ENCODE measurements at places on chromosomes 5 and 9. TPM values are rescaled to one million over a fixed set of nuclear protein-coding genes. Genes with fewer than 3 reads are reported as not detected.

- no peak for DNase-seq
Measured at GRCh38 chr9:126147186-126147935, 179.3 kb upstream of the MVB12B start.

Gene HTR1A
- not detected for total RNA-seq

DNA sequence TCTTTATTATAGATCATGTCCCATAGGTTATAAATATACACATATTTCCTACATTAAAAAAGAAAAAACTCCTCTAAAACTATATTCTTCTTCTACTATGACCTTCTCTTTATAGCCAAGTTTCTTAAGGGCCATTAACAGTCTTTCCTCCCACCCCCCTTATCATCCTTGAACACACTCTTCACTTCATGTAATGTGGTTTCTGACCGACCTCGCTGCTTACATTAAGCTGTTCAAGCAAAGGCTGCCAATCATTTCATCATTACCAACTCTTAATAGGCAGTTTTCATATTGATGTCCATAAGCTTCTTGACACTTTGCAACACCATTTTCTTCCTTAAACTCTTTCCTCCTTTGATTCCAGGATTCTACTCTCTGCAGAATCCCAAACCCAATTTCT, 283.0 kb upstream of the PCSK5 start:
- DNase-seq = no peak

GRCh38 chr9:70479880-70480291, 65.4 kb upstream of the KLF9 start:
- DNase-seq = peak; percentile 30

- peak; percentile 56 for DNase-seq
Measured at GRCh38 chr5:103562453-103563157, at the start of gene NUDT12. Gene NUDT12, minus strand, starts transcription at chr5:103562789. Its CDS starts 2,541 bp downstream, at chr5:103560248.

DNA sequence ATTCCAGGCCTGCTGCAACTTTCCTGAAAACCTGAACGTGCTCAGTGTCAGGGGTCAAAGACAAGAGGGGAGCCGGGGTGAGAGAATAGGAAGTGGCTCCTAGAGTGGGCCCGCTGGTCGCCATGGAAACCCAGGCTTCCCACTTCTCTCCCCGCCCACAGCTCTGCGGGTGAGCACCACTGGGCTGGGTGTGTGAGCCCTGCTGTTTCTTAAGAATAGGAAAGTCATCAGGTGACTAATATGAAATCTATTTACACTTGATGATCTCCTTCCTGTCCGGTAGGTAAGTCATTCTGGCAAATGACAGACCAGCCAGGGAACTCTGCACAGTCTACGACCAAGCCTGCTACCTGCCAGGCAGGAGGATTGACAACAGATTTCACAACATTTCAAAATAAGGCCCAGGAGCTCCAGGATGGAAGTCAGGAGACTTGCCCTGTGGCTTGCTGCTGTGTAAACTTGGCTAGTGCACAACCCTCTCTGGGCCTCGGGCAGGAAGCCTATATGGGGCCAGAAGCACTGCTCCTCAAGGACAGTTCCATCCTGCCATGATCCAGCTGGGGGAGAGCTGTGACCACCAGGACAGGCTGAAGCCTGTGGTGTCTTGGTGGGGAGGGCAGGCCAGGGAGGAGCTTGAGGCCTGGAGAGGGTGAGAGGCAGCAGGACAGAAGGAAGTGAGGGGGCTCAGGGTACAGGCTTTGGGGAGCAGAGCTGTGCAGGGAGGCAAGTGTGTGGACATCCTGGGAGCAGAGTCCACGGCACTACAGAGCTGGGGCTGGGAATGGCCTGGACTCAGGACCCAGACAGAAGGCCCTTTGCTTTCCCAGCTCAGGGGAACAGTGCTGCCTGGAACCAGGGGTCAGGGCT, 60.6 kb downstream of the SHB start:
- peak; percentile 58 for DNase-seq

Gene ANKRD34B
- total RNA-seq = not detected

DNA sequence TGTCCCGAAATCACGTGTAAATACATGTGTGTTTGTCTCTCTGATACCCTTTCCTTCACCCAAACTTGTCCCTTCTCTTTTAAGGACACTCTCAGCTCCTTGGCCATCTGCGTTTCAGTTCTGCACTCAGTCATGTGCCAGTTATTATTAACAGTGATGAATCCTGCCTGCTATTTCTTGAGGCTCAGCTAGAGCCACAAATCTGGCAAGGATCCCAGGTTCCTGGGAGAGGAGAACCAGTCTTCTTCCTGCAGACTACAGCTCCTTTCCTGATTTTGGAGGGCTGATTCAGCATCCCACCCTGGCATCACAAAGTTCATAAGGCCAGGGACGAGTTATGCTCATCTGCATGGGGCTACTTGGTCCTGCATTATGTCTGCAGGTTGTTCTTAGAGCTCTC, 5.6 kb downstream of the MAMDC2 start:
- no peak for DNase-seq

DNA sequence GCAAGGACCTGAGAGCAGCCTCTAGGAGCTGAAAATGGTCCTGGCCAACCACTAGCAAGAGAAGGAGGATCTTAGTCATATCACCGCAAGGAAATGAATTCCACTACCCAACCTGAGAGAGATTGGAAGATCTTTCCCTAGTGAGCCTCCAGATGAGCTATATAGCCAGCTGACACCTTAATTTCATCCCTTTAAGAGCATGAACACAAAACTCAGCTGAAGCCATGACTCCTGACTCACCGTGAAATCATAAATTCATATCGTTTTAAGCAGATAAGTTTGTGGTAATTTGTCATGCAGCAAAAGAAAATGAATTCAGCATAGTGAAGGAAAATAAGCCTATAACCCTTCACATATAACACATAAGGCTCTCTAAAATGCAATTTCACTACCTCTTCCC, 23.5 kb downstream of the MAPKAP1 start:
- DNase-seq = no peak

DNA sequence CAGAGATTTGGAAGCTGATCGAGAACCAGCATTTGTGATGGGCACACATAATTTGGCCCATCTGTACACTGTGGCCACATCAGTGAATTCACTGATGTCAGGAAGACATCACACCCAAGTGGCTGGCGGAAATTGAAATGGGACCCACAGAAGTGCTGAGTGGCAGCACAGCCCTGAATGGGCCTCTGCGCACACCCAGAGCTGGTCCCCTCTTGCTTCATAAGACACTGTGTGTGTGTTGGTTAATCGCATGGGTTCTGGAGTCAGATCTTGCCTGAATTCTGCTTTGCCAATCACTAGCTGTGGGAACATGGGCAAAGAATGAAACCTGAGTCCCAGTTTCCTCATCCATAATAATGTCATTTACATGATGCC, 72.2 kb downstream of the PCSK5 start:
- DNase-seq = no peak

Gene IGFBPL1
- total RNA-seq = 1.1 TPM

DNA sequence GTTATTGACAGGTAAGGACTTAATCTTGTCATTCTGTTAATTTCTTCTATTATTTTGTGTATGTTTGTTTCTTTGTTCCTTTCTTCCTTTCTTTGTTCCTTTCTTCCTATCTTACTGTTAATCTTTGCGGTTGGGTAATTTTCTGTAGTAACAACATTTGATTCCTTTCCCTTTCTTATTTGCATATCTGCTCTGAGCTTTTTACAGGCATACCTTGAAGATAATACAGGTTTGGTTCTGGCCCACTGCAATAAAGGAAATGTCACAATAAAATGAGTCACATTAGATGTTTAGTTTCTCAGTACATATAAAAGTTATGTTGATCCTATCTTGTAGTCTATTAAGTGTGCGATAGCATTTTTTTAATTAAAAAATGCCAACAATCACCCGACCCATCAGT, 440.7 kb downstream of the NFIB start:
- no peak for DNase-seq

- DNase-seq = no peak
Measured at GRCh38 chr5:76331126-76331525, 72.0 kb upstream of the IQGAP2 start.

DNA sequence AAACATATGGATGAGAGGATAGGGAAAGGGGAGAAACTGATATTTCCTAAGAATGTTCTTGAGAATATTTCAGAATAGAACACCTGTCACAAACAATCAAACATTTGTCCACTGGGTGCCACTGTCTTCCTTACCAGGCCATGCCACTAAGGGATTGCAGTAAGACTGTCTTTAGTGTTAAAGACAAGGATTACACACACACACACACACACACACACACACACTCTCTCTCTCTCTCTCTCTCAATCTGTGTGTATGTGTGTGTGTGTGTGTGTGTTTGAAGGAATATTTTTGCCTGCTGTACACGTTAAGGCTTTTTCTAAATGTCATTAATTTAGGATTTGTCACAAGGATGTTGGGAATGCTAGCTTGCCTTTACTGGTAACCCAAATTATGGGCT, 54.4 kb downstream of the CCDC192 start:
- no peak for DNase-seq

- DNase-seq = no peak
Measured at GRCh38 chr5:91119981-91120850, 262.9 kb downstream of the ARRDC3 start.

- no peak for DNase-seq
Measured at GRCh38 chr9:137358126-137358525, 56.1 kb upstream of the NRARP start.

Gene LRRC70
- 0.23 TPM for total RNA-seq

GRCh38 chr5:34486160-34486848, 169.8 kb upstream of the RAI14 start:
- DNase-seq = peak; percentile 76

GRCh38 chr5:150129813-150130492, 25.7 kb downstream of the PDGFRB start:
- peak; percentile 74 for DNase-seq

GRCh38 chr5:73093943-73094342, 26.4 kb upstream of the TMEM171 start:
- DNase-seq = no peak

GRCh38 chr5:65192331-65192730, 289.4 kb downstream of the ADAMTS6 start:
- no peak for DNase-seq

- DNase-seq = no peak
Measured at GRCh38 chr9:75418518-75418917, 330.2 kb downstream of the OSTF1 start.

GRCh38 chr5:59115345-59115744, 532.5 kb downstream of the RAB3C start:
- DNase-seq = no peak
